ENCODE measurements at places on chromosomes 16 and 17.

GRCh38 chr16:4556112-4556511, at the start of gene C16orf96:
C16orf96 (plus strand) TSS chr16:4556340; CDS start chr16:4556490, 150 bp downstream.
- no peak for DNase-seq

GRCh38 chr16:84357191-84357651, 11.1 kb upstream of the ATP2C2 start:
- DNase-seq = no peak

DNA sequence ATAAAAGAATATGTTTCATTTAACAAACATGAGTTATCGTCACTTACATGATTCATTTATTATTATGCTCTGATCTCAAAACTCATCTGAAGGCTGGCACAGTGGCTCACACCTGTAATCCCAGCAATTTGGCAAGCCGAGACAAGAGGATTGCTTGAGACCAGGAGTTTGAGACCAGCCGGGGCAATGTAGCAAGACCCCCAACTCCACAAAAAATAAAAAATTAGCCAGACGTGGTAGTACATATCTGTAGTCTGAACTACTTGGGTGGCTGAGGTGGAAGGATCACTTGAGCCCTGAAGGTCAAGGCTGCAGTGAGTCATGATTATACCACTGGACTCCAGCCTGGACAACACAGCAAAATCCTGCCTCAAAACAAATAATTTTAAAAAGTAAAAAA, 16.0 kb downstream of the APPBP2 start:
- DNase-seq = no peak

DNA sequence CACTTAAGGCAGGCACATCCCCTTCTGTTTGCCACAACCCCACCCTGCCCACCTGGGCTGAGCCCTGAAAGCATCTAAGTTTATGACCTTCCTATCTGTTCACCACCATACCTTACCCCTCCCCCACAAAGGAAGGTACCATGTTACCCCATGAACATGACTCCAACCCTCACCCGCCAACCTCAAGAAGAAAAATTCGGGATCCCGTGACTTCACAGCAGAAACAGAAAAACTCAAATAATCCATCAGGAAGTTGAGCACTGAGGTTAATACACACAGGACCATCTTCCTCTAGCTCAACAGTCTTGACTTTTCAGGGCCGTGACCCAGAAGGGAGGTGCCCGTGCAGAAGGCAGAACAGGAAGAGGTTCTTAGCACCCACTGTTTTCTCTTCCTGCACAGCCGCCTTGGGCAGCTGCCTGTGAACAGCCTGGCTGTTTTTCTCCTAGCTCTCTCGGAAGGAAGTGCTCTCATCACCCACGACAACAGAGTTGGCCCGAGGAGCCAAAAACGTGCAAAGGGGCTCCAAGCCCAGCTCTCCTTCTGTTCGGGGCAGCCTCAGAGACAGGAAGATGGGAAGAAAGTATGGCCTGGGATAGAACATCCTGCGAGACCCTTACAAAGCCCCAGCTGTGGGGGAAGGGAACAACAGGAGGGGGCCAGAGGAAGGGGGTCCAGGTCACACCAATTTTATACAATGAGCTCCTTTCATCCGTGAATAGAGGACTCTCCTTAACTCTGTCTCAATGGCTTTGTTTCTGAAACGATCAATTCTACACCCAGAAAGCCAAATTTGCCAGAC, 101.1 kb downstream of the XYLT1 start:
- DNase-seq = peak; percentile 90

GRCh38 chr16:4960579-4960978, 2.4 kb downstream of the SEC14L5 start:
- DNase-seq = no peak

- DNase-seq = no peak
Observed at GRCh38 chr16:70674221-70675014, 11.4 kb downstream of the MTSS2 start.
